GM23248 (cell line): ENCODE measurements at places on chromosomes 1 and 21. TPM values are rescaled to one million over a fixed set of nuclear protein-coding genes. Genes with fewer than 3 reads are reported as not detected.

- no peak for DNase-seq
Observed at GRCh38 chr1:15433471-15433870, 4.8 kb upstream of the CTRC start.

GRCh38 chr1:167446966-167447365 lies 71.4 kb downstream of the CD247 start:
- no peak for DNase-seq

DNA sequence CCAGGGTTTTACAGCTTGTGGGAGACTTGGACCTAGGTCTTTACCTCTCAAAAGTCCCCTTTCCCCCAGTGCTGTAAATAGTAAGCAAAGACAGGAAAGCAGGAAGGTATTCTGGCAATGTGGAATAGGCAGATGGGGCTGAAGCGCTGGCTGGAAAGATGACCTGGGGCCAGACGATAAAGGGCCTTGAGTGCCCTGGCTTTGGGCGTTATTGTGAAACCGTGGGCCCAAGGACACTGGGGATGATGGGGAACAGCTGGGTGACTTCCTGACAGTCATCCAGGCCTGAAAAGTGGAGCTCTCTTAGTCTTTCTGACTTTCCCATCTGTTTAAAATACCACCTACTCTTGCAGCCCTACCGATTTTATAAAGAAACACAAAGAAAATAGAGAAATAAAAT lies 16.3 kb downstream of the URB2 start:
- DNase-seq = no peak

DNA sequence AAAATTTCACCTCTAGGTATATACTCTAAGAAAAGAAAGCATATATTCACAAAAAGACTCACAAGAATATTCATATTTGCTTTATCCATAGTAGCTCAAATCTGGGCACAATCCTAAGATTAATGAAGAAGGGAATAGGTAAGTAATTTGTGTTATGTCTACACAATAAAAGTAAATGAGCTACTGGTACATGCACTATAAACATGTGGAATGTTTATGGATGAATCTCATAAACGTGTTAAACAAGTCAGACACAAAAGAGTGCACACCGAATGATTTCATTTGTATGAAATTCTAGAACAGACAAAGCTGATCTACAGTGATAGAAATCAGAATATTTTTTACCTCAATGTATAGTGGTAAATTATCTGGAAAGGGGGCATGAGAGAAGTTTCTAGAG lies 115.3 kb upstream of the B3GALT2 start:
- DNase-seq = no peak

GRCh38 chr1:115840605-115841460 lies at the start of gene NHLH2:
NHLH2 (minus strand) TSS chr1:115841126; CDS start chr1:115838372, 2,754 bp downstream.
- no peak for DNase-seq

KRTAP12-4 gene
- not detected in 2 replicates for polyA plus RNA-seq
